Hematopoietic multipotent progenitor cell treated with erythropoietin and hydrocortisone succinate and interleukin-3 and kit ligand, for 8 days (in vitro differentiated cells): ENCODE measurements at places on chromosomes 12 and 14.

DNA sequence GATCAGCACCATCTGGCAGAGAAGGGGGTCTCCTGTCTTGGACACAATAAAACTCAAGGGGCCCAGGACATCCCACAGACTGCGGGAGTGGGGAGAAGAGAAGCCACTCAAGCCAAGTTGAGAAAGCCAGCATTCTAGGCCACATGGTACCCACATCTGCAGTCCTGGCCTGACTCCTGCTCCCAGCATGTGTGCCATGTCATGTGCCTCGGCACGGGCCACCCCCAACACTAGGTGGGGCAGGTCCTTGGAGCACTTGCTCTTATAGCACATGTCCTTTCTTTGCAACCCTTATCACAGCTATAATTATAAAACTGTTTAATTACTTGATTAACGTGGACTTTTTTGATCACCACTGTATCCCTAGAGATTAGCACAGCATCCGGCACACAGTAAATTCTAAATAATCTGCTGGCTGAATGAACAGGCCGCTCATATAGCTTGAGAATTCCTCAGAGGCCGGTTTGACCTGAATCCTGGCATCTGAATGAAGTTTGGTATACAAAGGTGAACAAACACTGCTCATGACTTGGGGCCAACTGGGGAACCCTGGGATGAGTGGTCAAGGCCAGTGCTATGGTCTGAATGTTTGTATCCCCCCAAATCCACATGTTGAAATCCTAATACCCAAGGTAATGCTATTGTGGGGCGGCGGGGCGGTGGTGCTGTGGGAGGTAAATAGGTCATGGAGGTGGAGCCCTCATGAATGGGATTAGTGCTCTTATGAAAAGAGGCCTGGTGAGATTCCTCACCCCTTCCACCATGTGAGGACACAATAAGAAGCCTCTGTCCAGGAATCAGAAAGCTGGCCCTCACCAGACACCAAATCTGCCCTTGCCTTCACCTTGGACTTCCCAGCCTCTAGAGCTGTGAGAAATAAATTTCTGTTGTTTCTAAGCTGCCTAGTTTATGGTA lies 6.6 kb downstream of the NCKAP5L start:
- DNase-seq: no peak

- DNase-seq: peak; percentile 93
These were observed 21.3 kb downstream of the FKBP11 start for GRCh38 chr12:48903982-48904411.

GRCh38 chr14:49621114-49621881 lies 699 bp downstream of the MGAT2 start:
- peak; percentile 53 for DNase-seq

DNA sequence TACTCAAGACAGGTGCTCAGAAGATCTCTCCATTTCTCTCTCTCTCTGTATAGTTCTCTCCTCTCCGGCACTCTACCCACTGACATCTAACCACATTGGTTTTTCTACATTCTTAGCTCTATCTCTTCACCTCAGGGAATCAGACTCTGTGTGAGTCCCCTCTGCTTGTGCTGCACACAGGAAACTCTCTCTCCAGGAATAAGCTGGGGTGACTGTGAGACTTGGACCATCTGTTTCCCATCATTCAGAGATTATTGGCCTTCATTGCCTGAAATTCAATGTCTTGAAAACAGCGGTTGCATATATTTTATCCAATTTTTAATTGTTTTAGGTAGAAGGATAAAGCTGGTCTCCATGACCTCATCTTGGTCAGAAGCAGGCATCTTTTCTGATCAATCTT lies 105.0 kb downstream of the SLC35F4 start:
- DNase-seq: no peak

DNA sequence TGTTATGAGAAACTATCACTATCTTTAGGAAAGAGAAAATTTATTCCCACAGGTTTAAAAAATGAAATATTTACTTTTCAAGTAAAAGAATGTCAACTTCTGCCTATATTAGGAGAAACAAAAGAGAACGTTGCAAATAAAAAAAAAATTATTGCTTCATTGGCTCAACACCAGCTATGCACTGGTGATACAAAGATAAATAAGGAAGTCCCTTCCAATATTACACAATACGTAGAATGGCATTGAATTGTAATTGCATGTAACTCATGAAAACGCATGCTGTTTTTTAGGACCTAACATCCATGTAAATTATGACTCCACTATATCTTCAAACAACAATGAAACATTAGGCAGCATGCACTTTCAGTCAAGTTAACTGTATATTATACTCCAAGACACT lies 56.4 kb upstream of the RERGL start:
- DNase-seq: no peak
